ENCODE measurements at places on chromosomes 12 and 14. TPM values are rescaled to one million over a fixed set of nuclear protein-coding genes. Genes with fewer than 3 reads are reported as not detected.

- DNase-seq: peak; percentile 77
These were observed 14.1 kb upstream of the NUMB start for GRCh38 chr14:73472185-73473114.

KRT83 gene
- total RNA-seq: not detected

GRCh38 chr12:89507015-89507824, 17.4 kb downstream of the GALNT4 start:
- DNase-seq: peak; percentile 6

DNA sequence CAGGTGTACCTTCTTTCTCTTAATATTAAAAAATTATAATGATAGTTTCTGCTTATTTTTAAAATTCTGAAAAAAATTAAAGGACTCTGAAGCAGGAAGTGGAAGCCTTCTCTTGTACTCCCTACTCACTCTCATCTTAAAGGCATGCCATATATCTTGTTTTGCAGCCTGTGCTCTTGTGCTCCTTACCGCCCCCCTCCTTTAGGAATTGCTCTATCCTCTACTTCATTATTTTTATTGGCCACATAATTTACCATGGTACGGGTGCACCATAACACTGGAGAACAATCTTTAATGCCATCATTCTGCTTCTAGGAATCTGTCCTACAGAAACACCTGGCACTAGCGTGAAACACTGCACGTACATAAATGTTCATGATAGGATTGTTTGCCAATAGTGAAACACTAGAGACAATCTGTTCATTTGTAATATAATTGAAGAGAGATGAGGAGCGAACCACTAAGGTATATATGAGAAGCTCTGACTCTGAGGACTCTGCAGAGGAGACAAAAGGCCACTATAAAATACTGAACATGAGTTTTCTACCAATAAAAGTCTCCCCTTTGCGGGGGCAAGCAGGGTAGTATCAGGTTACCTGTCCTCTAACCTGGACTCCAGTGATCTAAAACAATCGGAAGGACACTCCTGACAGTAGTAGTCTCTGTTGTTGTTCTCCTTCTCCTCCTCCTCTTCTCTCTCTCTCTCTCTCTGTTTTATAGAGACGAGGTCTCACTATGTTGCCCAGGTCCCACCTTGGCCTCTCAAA, 6.3 kb upstream of the NYNRIN start:
- DNase-seq: peak; percentile 49

TOMM20L gene
- not detected for total RNA-seq

DNA sequence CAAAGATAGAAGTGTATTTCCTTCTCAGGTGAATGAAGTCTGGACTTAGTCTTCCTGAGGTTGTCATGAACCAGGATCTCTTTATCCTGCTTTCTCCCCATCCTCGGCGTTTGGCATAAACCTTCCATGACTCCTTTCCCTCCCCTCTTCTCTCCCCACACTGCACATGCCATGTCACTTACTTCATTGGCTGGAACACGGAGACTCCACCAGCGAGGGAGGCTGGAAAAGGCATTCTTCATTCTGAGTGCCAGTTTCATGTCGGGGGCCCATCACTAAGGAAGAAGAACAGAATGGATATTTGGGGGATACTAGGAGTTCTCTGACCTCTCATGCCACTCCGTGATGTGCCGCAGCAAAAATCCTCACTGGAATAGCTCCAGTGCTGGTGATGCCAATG, 105.6 kb downstream of the VCPKMT start:
- no peak for DNase-seq

DNA sequence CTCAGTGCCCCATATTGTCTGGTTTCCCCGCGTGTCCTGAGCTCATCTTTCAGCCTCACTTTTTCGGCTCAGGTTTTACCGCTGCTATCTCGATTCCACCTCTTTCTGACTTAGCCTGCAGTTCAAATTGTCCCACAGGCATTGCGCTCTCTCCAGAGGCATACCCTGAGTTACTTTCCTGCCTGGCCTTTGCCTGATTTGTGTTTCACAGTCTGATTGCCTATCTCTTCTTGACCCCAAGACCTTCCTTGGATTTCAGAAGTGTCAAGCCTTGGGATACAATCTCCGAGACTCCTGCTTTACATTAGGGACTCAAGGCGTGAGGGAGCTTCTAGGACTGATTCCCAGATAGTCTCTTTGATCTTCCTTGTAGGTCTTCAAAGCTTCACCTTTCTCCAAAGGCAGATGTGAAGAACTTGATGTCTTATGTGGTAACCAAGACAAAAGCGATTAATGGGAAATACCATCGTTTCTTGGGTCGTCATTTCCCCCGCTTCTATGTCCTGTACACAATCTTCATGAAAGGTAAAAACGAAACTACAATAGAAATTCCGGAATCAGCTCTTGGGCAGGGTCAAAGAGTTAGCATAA, 629 bp downstream of the LETMD1 start:
- no peak for DNase-seq

- no peak for DNase-seq
These were observed 213.0 kb downstream of the TRHDE start for GRCh38 chr12:72485017-72485701.

GRCh38 chr14:79325557-79325956, 885.7 kb downstream of the DIO2 start:
- no peak for DNase-seq

DNA sequence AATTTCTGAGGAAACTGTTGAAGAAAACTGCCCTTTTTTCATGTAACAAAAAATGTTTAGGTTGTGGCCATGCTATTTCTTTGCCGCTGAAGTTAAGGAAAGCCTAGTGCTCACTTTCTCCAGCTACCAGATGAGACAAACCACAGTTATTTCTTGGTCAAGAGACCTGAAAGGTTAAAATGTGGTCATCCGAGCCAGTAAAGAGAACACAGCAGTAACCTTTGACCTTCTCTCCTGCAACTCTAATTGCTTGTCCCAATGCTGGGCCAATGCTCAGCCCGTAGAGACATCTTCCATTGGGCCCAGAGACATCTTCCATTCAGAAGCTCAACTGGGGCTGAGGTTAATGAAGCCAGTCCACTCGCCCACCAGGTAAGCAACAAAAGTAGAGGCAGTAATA, 109.8 kb upstream of the CPSF6 start:
- DNase-seq: peak; percentile 66

PCNX1 gene
- total RNA-seq: 40.1 TPM

USP15 gene
- 62.7 TPM for total RNA-seq

PAX9 gene
- not detected for total RNA-seq

All from renal cortical epithelial cell (primary cell).